ENCODE measurements at places on chromosomes 6 and 20. TPM values are rescaled to one million over a fixed set of nuclear protein-coding genes. Genes with fewer than 3 reads are reported as not detected.
A peak's percentile ranks its signal among the peaks of the same experiment; 100 is the strongest.

- H3K27me3 ChIP-seq = no peaks in the 10 kb centered on the region
- H3K4me3 ChIP-seq = no peak overlapping the region
- peak overlapping the region; percentile 38 for H3K27ac ChIP-seq
- H3K36me3 ChIP-seq = no peaks in the 10 kb centered on the region
- peak; percentile 87 for DNase-seq
- H3K4me1 ChIP-seq = peaks cover 10% of the 10 kb centered on the region
These were observed 104.9 kb downstream of the RPS12 start for GRCh38 chr6:132919045-132919860.

DNA sequence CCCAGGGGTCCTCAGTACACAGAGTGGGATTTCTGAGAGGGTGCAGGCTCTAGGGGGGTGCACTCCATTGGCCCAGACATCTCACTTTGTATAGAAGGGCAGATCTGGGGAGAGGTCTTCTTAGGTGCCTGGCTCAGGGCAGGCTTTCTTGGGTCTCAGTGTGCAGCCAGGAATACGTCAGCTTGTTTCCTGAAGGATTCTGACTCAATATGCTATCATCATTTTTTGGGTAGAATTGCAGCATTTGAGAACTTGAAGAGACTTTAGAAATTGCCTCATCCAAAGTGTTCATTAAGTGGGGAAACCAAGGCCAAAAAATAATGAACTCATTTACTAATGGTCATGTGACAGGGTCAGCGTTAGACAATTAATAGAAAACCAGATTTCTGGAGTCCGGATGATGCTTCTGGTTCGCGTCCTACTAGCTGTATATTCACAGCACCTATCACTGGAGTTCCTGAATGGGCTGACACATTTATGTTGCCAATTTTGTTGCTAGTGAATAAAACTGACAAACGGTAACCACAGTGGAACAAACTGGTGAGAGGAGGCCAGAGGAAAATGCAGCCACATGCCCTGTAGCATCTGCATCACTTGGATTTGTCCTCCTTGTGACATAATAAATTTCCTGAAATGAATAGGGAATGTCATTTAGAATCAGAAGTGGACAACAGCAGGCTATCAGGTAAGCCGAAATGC, 238.9 kb downstream of the TBC1D7 start:
- no peak for DNase-seq
- no peaks in the 10 kb centered on the region for H3K36me3 ChIP-seq
- H3K4me1 ChIP-seq = no peaks in the 10 kb centered on the region
- no peak overlapping the region for H3K27ac ChIP-seq
- no peaks in the 10 kb centered on the region for H3K27me3 ChIP-seq
- no peak overlapping the region for H3K4me3 ChIP-seq

GRCh38 chr20:4763723-4764510, 42.2 kb downstream of the PRND start:
- no peak overlapping the region for H3K27ac ChIP-seq
- no peaks in the 10 kb centered on the region for H3K27me3 ChIP-seq
- no peak for DNase-seq

DNA sequence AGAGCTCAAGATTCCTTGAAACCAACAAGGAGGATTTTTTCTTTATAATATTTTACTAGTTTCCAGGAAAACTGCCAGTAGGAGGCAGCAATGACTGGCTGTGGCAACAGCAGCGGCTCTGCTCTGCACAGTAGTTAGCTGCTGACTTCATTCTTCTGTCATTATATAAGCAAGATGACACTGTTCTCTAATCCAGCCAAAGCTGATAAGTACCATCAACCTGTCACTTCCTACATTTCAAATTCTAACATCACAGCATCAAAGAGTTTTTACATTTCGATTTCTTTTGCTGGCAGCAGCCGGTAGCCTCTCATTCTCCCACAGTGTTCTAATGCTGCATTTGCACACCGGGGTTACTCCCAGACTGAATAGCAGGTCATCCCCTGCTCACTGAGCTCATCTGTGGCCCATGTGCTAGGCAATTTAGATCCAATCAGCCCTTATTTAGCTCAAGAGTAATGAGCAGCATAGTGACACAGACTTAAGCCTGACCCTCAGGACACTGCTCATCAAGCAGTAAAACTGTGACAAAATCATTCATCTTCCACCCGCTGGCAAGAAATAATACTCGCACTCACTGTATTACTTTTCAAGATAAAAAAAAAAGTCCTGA, 67.8 kb downstream of the MMS22L start:
- H3K27me3 ChIP-seq = no peaks in the 10 kb centered on the region
- no peaks in the 10 kb centered on the region for H3K4me1 ChIP-seq
- no peak for DNase-seq
- H3K36me3 ChIP-seq = no peaks in the 10 kb centered on the region
- H3K27ac ChIP-seq = no peak overlapping the region

DNA sequence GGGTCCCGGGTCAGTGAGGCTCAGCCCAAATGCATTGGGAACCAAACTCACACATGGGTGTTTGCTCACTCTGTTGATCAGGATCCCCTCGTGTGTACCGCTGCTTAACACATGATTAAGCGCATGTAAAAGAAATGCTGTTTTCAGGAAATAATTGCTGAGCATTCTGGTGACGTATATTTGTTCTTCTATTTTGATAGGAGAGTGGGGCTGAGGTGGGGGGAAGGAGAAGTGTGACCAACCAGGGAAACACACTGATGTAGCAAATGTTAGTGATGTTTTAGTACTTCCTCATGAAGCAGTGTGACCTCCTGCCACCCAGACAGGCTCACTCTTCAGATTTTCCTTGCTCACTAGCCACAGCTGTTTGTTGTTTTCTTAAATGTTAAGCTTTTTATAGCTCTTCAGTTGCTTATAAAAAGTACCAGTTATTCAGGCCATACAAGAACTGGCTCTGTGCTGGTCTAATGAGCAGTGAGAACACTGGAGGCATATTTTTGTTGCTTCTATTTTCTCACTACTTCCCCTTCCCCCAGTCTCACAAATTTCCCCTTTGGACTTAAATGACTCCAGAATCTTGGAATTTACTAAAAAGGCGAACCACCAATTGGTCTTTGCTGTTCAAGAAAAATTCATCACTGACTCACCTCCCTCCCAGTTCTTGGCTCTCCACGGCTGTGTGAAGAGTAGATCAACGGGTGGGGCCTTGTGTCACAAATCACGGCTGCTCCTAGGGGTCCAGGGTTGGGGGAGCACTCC, 79.2 kb upstream of the BACH2 start:
- H3K4me3 ChIP-seq = no peak overlapping the region
- H3K27ac ChIP-seq = no peak overlapping the region
- peaks cover 4% of the 10 kb centered on the region for H3K4me1 ChIP-seq
- H3K27me3 ChIP-seq = no peaks in the 10 kb centered on the region
- H3K36me3 ChIP-seq = no peaks in the 10 kb centered on the region
- no peak for DNase-seq

GRCh38 chr6:47162793-47163192, 120.7 kb upstream of the ADGRF1 start:
- no peak overlapping the region for H3K4me3 ChIP-seq
- H3K27ac ChIP-seq = no peak overlapping the region
- no peaks in the 10 kb centered on the region for H3K36me3 ChIP-seq
- H3K27me3 ChIP-seq = no peaks in the 10 kb centered on the region
- no peaks in the 10 kb centered on the region for H3K4me1 ChIP-seq

DNA sequence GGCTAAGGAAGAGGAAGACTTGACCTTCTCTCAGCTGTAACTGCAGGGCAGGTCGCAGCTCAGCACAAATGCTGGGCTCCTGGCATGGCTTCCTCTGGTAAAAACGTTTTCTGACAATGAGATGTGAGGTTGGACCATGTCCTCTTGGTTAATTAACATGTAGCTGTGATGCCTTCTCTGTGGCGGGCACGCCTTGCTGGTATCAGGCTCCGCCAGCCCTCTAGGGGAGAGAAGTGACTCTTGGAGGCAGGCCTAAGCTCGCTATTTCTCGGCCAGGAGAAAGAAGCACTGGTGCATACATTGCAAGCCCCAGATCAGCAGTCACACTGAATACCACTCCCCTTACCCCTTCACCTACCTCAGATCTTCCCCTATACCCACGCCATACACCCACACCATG, 65.0 kb downstream of the QRSL1 start:
- H3K4me3 ChIP-seq = no peak overlapping the region
- H3K4me1 ChIP-seq = no peaks in the 10 kb centered on the region
- H3K27me3 ChIP-seq = no peaks in the 10 kb centered on the region
- H3K36me3 ChIP-seq = no peaks in the 10 kb centered on the region

GRCh38 chr6:162613310-162613709, 114.3 kb downstream of the PRKN start:
- no peak overlapping the region for H3K27ac ChIP-seq
- H3K36me3 ChIP-seq = no peaks in the 10 kb centered on the region
- DNase-seq = no peak
- no peak overlapping the region for H3K4me3 ChIP-seq
- H3K27me3 ChIP-seq = no peaks in the 10 kb centered on the region
- no peaks in the 10 kb centered on the region for H3K4me1 ChIP-seq

GRCh38 chr6:2503816-2504494, 246.8 kb downstream of the MYLK4 start:
- no peak for DNase-seq
- H3K4me1 ChIP-seq = no peaks in the 10 kb centered on the region
- H3K27me3 ChIP-seq = no peaks in the 10 kb centered on the region
- H3K27ac ChIP-seq = no peak overlapping the region

DNA sequence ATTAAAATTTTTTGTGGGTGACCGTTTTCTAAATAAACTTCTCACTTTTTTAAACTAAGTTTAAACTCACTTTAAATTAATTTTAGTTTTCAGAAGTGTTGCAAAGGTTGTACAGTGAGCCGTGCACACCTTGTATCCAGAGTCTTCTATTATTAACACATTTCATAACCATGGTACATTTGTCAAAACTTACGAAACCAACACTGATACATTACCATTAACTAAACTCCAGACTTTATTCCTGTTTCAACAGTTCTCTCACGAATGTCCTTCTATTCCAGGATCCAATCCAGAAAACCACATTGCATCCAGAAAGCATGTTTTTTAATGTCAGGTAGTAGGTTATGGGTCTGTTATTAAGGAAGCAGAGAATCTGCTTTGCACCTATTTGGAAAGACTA, 319.9 kb downstream of the CBLN4 start:
- no peak overlapping the region for H3K4me3 ChIP-seq
- no peaks in the 10 kb centered on the region for H3K4me1 ChIP-seq
- H3K27me3 ChIP-seq = no peaks in the 10 kb centered on the region
- no peaks in the 10 kb centered on the region for H3K36me3 ChIP-seq
- DNase-seq = no peak
- H3K27ac ChIP-seq = no peak overlapping the region

DNA sequence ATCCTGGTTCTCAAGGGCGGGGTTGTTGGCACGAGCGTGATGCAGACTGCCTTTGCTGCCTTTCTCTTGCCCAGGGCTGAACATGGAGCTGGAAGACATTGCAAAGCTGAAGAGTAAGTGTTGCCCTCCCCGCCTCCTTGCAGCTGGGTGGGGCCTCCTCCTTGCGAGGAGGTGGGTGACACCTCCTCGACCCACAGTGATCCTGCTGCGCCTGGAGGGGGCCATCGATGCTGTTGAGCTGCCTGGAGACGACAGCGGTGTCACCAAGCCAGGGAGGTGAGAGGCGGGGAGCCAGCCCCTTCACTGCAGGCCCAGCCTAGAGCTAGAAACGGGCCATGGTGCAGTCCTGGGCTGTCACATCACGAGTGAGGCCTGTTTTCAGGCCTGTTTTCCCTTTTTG, 18.4 kb upstream of the TNFRSF6B start:
- peaks cover 23% of the 10 kb centered on the region for H3K36me3 ChIP-seq
- H3K27me3 ChIP-seq = no peaks in the 10 kb centered on the region
- H3K4me3 ChIP-seq = no peak overlapping the region

Gene DEFB132
- total RNA-seq = not detected

Gene TGM3
- not detected for total RNA-seq

Gene FOXA2
- total RNA-seq = 21.7 TPM

Gene RING1
- total RNA-seq = 42.0 TPM

Gene CTSA
- 164 TPM for total RNA-seq

Gene SERPINB6
- 157 TPM for total RNA-seq

Gene THBS2
- 23.7 TPM for total RNA-seq

Gene HLA-B
- 2,632 TPM for total RNA-seq

Gene SLC22A16
- 0.87 TPM for total RNA-seq
